ENCODE measurements at places on chromosomes 4 and X.

GRCh38 chr4:125359960-125360634 is 45.3 kb downstream of the FAT4 start:
- DNase-seq = no peak

GRCh38 chr4:4659871-4660651 is 118.2 kb upstream of the STX18 start:
- DNase-seq = no peak

GRCh38 chr4:55358246-55358645 is 12.2 kb downstream of the SRD5A3 start:
- no peak for DNase-seq

GRCh38 chrX:151825007-151825406 is 87.7 kb upstream of the MAGEA4 start:
- no peak for DNase-seq

GRCh38 chr4:48629458-48629857 is 139.4 kb downstream of the ZAR1 start:
- no peak for DNase-seq

DNA sequence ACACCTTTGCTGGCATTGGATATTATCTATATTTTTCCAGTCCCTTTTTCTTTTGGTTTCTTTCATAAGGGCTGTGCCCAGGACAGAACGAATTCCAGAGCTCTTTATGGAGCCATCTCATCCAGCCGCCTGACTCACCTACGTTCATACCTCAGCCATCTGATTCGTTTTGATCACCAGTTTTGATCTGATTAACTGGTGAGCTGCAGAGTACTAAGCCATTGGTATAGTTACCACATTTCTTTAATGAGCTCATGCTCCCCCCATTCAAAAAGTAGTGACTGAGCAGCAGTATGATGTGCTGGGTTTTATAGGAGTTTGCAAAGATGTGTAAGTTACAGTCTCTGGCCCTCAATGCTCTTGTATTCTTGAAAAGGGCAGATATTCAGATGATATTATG is 43.0 kb upstream of the CDKN2AIP start:
- DNase-seq = no peak

DNA sequence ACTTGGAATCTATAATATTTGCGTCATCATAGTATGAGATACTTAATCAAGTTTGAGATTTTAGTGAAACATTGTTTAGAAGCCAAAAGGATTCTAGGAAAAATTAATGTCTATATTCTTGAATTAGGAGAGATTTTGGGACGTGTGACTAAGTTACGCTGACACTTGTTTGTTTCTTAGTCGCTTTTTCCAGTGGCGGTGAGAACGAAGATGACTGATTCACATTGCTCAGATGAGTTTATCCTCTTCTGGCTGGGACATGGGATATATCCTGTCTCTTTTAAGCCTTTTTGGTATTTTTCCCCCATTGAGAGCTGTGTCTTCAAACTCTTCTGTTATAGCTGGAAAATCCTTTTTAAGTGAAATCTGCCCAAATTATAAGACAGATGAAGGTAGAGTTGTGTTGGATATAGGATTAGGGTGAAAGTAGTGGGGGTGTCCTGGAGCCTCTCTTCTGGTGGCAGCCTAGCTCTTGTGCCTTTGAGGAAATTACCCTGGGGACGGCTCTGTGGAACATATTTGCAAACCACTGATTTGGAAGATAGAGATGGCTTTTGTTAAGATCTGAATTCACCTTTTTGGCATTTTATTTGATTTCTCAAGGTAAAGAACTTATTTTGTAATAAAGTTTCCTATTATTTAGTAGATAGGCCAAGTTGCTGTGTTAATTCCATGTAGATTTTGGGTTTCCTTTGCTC is 49.7 kb downstream of the HTT start:
- no peak for DNase-seq

DNA sequence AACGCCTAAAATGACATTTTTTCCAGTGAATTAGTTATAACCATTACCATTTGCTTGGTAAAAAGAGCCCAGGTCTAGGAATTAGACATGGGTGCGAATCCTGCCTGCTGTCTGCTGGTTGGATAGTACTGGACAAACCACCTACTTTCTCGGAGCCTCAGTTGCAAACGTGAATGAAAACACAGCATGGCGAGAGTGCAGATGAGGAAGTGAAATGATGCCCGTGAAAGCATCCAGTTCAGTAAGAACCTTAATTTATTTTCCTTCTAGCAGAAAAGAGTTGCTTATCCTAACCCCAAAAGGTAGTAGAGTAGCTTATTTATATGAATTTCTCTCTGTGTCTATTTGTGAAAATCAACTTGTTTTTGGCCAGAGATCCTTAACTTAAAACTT is 171.4 kb upstream of the GALNT7 start:
- no peak for DNase-seq

DNA sequence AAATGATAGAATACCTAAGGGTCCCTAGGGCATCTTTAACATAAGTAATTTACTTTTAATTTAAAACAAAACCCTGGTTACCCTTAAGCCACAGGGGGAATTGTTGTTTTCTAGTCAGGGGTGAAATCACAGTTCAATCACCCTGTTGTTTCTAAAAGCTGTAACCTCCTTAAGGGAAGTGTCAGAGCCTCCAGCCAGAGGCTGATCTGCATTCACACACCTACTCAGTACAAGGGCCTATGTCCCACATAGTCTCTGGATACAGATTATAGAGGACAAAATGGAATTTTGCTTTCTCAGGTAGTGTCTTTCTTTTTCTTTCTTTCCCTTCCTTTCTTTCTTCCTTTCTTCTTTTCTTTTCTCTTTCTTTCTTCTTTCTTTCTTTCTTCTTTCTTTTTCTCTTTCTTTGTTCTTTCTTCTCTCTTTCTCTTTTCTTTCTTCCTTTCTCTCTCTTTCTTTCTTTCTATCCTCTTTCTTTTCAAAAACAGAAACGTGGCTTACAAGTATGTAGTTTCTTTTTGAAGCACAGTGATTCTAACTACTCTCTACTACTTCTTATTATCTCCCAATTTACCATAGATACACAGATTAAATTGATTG is 31.1 kb upstream of the BMPR1B start:
- no peak for DNase-seq

DNA sequence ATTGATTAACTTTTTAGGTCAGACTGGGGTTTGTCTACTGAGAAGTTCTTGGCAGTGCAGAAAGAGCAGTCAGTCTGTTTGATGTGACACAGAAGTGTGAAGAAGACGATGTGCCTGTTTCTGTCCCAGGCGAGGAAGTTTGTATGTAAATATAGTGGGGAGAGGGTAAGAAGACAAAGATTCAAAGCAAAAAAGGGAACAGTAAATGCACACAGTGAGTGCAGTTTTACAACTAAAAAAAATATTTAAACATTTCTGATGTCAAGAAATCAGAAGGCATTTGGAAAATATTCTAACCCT is 264.9 kb downstream of the RAPGEF2 start:
- DNase-seq = no peak

DNA sequence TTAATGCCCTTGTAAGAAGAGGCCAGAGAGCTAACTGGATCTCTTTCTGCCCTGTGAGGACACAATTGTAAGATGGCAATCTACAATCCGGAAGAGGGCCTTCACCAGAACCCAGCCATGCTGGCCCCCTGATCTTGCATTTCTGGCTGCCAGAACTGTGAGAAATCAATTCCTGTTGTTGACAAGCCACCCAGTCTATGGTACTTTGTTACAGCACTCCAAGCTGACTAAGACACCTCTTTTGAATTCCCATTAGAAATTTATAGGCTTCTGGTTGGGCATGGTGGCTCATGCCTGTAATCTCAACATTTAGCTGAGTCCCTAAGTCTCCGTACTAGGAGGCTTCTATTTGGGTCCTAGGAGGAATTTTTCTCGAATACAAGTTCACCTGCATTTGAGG is 48.8 kb upstream of the RELL1 start:
- no peak for DNase-seq

DNA sequence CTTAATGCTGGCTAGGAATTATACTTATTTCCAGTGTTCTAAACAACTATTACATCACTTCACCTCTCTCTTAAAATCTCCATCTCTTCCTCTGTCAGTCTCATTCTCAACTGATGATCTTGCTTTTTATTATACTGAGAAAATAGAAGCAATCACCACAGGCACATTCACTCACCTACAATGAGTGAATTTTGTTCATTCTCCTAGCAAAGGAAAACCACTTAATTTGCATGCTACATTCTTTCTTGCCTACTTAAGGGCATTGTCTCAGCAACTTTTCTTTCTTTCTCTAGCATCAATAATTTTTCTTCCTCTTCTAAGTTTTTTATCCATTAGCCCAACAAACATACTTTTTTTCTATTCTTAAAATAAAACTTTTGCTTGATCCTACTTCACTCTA is 21.1 kb upstream of the USP38 start:
- DNase-seq = no peak

DNA sequence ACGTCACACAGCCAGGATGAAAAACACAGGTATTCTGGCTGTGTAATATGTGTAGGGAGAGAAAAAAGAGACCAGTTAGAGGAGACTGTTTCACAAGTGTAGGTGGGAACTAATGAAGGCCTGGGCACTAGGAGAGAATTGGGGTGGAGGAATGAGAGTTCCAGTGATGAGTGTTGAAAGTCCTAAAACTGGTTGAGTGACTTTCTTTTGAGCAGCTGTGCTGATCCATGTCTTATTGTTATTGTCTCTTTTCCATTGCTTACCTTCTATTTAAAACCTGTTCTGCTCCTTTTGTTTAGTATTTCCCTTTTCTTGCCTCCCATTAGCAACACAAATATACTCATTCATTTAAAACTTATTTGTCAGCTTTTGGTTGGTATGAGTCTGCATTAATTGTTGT is 88.7 kb downstream of the PDLIM5 start:
- DNase-seq = no peak

DNA sequence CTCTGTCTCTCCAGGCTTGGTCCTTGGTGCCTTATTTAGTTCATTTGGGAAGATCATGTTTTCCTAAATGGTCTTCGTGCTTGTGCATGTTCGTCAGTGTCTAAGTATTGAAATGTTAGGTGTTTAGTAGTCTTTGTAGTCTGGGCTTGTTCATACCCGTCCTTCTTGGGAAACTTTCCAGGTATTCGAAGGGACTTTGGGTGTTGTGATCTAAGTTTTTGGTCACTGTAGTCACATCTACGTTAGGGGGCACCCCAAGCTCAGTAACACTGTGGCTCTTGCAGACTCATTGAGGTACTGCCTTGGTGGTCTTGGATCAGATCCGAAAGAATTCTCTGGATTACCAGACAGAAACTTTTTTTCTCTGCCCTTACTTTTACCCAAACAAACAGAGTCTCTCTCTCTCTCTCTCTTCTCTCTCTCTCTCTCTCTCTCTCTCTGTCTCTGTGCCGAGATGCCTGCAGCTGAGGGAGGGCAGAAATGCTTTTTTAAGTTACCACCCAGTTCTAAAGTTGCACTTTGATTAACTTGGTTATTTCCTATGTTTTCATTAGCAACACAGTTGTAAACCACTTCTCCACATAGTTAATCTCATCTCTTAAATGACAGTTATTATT is 67.6 kb upstream of the SLC7A3 start:
- no peak for DNase-seq

- DNase-seq = no peak
Observed at GRCh38 chrX:16479206-16479869, 170.6 kb upstream of the S100G start.

DNA sequence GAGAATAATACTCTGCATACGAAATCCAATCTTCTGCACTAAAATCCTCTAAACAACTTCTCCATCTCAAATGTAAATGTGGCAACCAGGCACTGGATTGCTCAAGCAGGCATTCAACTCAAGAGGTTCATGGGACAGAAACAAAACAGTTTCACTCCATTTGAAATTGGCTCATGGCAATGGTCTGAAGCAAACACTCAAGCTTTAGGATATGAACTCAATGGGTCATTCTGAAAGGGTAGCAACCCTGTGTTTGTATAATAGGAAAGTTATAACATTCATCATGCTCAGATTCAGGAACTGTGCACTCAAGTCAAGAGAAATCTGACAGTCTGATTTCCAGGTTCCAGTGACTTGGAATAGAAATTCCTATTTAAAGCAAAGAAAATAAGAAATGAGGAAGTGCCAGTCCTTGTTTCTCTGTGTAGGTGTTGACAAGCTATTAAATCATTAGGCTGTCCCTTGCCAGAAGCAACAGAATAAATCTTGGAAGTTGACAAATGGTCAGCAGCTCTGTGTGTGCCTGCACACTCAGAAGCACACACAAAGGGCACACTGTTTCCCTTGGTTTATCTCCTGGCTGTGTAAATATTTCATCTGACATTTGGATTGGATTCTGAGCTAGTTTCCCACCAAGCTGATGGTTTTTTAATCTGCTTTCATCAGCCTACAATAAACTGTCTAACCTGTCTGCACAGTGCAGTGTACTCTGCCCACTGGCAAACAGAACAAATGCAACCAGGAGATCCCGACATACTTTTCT is 75.9 kb upstream of the CITED1 start:
- DNase-seq = no peak

DNA sequence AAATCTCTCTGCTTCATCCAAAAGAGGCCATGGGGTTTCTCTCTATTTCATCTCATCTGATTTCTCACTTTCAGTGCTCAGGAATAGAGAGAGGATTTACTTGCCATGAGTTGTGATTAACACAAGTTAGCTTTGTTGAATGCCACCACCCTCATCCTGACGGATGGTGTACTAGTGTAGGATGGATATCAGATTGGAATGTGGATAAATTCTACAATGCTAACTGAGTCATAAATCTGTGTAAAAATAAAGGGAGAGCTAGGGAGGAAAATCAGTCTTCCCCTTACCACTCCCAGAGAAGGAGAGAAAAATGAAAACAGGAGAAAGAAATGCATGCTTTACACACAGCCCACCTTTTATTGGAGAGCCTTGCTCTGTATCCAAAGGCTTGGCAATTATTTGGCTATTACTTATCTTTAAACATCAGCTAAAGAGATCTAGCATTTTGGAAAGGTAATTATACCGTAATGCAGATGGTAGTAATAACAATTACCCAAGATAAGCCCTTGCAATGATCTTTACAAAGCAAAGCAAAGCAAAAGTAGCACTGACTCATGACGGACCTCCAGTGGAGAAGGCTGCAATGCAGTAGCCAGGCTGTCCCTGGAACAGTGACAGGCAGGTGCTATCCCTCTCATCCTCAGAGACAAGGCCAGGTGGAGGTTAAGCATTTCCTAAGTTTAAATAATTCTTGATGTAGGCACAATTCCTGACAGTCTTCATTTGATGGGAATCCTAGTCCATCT is 306.3 kb upstream of the PPARGC1A start:
- no peak for DNase-seq

- DNase-seq = no peak
Observed at GRCh38 chr4:31125496-31125895, 405.3 kb downstream of the PCDH7 start.

DNA sequence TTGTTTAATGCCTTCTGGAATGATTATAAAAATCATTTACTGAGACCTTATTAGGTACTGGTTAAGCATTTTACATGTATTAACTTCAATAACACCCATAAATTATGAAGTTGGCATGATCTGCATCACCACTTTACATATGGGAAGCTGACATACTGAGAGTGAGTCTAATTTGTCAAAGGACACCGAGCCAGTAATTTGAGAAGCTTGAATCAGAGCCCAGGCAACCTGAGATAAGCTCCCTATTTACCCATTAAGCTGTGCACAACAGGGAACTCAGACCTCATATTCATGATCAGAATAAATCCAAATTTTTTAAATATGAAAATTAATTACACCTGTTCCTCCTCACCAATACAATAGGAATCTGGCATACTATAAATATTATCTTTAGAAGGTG is 247.9 kb upstream of the EPHA5 start:
- no peak for DNase-seq

Data from stimulated activated CD8-positive, alpha-beta memory T cell treated with anti-CD3 and anti-CD28 coated beads, Interleukin-2, amount 100 ng/mL, for 1 hour (primary cell).